Stimulated activated CD8-positive, alpha-beta memory T cell treated with anti-CD3 and anti-CD28 coated beads, Interleukin-15, amount 100 ng/mL, for 24 hours (primary cell): ENCODE measurements at places on chromosomes 6 and 20.

DNA sequence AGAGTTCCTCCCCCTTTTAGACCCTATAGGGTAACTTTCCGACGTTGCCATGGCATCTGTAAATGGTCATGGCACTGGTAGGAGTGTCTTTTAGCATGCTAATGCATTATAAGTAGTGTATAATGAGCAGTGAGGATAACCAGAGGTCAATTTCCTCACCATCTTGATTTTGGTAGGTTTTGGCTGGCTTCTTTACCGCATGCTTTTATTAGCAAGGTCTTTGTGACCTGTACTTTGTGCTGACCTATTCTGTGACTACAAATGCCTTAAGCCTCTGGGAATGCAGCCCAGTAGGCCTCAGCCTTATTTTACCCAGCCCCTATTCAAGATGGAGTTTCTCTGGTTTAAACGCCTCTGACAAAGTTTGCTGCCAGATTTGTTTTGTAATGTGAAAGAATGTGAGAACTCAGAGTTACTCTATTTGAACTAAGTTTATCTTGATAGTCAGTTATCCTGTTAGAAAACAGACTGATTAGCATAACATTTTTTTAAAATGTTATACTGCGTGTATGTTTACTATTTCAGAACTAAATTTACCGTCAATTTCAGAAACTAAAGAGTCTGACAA lies 111.3 kb upstream of the PRSS16 start:
- no peak for DNase-seq

GRCh38 chr6:51323056-51323455 lies 504.4 kb downstream of the TFAP2B start:
- DNase-seq = no peak

- DNase-seq = no peak
Observed at GRCh38 chr6:78251931-78252330, 599.1 kb downstream of the MEI4 start.

DNA sequence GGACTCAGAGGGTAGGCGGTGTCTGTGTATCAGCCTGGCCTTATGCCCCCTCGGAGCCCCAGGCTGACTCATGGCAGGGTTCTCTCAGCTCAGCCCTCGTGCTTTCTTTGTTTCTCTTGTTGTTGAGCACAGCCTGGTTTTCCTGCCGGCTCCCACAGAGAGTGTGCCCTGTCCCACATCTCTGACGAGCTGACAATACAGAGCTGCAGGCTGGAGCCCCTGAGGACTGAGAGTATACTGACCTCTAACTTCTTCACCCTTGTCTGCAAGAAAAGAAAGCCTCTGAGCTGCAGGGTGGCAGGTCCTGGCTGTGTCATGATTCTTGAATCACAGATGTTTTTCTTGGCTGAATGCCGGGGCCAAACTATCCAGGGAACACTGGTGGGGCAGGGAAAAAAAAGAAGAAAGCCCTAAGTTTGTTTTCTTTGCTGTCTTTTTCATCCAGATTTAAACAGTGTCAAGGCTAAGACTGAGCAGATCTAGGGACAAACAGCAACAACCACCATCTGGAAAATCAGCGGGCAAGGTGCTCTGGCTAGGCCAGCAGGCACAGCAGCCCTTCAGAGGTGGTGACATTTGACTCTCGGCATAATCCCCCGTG lies 63.3 kb upstream of the ZNF133 start:
- no peak for DNase-seq

DNA sequence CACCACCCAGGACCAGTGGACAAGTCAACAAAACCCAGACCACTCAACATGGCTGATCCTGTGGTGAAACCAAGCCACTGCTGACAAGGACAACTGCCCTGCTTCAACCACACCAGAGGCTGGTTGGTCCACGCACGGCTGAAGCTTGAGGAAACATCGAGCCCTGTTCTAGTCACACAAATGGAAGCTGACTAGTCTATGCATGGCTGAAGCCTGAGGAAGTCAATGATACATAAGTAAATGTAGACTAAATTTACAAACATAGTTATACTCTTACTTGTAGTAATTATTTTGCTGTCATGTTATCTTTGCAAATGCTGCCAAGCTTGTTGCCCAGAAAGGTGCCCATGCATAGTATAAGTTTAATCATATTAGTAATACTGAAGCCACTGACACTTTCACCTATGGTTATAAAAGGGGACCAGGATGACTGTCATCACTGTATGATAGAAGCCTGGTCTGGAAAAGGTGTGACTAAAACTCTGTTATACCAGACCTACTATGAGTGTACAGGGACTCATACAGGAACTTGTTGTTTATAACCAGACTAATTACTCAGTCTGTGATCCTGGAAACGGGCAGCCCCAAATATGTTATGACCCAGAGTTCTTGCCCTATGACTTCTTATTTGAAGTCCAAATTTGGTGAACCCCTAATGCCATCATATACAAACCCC lies 5.6 kb downstream of the IL22RA2 start:
- no peak for DNase-seq

- no peak for DNase-seq
Observed at GRCh38 chr6:85115376-85115775, 334.5 kb upstream of the NT5E start.

DNA sequence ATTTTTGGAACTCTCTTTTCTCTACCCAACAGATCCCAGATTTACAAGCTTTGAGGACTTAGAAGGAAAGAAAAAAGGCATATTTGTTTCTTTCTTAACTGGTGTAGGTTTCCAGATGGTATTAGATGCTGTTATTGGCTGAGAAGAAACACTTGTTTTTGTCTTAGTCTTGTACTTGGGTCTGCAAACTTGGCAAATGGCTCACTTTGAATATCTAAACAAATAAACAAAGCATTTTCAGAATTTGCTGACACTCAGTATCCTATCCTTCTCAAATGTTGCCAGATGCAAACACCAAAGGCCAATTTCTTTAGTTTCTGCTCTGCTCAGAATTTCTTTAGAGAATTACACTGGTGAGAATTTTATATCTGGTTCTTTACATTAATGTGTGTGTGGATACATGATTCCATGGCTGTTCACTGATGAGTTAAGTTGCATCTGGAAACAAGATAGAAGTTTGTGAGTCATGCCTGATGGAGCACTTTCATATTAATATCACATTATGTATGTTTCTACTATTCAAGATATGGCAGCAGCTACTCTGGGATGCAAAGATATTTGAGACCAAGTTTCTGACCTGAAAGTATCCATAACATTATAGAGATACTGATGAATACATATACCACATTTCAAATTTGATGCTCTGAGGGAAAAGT lies 43.7 kb upstream of the CEP162 start:
- no peak for DNase-seq

DNA sequence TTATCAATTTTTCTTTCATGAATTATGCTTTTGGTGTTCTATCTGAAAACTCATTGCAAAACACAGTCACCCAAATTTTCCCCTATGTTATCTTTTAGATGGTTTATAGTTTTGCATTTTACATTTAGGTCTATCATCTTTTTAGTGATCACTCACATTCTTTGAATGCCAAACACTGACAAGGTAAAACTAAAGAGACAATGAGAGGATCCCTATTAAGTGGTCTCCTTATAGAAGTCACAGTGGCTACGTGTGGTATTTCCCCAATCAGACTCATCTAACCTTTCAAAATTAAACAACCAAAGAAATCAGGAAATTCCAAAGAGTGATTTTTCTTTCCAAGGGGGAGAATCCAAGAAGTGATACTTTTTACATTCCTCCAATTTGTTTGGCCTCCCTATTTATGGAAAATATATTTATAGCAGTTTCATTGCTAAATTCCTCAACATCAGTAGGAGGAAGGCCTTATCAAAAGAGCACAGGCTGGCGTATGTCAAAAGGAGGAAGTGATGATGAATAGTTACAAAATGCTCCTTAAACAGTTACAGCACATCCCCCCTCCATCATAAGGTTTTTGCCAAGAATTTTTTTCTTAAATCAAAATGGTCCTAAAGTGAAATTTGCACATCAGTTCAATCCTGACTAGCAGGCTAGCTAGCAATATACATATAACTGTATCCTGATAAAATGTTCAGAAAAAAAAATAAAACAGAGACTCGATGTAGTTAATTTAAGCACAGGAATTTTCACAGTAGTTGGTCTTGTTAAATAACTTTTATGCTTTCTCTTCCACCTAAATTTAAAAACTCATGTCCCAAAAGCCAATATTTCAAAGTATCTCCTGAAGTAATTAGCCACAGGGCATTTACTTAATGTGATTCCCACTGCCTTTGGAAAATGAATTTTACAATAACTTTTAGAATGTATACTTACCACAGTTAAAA lies 76.2 kb upstream of the IPCEF1 start:
- no peak for DNase-seq

GRCh38 chr6:133241901-133242636 lies 912 bp downstream of the EYA4 start:
- no peak for DNase-seq

DNA sequence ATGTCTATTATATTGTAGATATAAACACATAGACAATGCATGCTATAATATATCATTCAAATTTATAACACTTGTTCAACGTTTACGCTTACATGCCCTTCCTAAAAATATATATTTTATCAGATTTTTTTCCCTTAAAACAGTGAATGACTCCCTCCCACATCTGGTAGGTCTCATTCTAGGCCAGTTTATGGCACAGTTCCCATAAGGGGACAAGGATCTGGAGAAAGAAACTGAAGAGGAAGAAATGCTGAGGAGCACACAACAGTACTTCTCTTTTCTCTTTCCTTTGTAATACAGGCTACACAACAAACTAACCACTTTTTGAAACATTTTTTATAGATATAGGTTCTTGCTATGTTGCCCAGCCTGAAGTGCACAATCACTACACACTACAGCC lies 48.6 kb upstream of the RCAN2 start:
- no peak for DNase-seq

DNA sequence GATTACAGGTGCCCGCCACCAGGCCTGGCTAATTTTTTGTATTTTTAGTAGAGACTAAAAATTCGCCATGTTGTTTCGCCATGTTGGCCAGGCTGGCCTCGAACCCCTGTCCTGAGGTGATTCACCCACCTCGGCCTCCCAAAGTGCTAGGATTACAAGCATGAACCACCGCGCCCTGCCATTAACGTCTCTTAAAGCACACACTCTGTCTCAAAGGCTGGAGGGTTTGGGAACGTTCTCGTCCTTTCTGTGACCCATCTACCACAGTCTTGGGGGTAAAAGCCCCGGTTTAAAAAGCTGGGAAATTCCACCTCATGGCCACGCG lies 57.8 kb upstream of the ARID1B start:
- DNase-seq = no peak

GRCh38 chr6:167795321-167795811 lies 31.3 kb upstream of the AFDN start:
- DNase-seq = no peak

- DNase-seq = no peak
Observed at GRCh38 chr6:109372130-109372529, 10.1 kb downstream of the CD164 start.

DNA sequence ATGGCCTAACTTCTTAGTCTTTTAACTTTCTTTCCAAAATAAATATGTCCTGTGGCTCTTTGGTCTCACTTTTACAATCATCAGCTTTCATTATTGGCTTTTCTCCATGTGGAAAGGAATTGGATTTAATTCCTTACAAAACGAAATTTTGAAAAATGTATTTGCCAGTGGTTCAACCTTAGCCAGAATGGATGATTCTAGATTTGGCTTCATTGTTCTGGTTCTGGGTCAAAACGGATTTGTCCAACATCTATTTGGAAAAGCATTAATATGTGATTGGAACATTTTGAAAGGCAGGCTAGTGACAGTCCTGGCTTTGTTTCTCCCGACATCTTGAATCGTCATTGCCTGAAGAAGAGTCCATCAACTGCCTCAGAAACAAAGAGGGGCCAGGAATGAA lies 59.2 kb downstream of the TENT5A start:
- no peak for DNase-seq

GRCh38 chr6:158767709-158768108 lies 51.5 kb downstream of the EZR start:
- no peak for DNase-seq

- peak; percentile 32 for DNase-seq
Observed at GRCh38 chr6:166106076-166106686, 61.5 kb downstream of the TBXT start.

- DNase-seq = no peak
Observed at GRCh38 chr6:21200134-21200870, 393.2 kb upstream of the SOX4 start.

GRCh38 chr6:14430218-14430617 lies 312.6 kb downstream of the CD83 start:
- no peak for DNase-seq

- DNase-seq = no peak
Observed at GRCh38 chr20:16296931-16297330, 276.3 kb downstream of the KIF16B start.

- DNase-seq = no peak
Observed at GRCh38 chr6:166109608-166110007, 58.0 kb downstream of the TBXT start.

DNA sequence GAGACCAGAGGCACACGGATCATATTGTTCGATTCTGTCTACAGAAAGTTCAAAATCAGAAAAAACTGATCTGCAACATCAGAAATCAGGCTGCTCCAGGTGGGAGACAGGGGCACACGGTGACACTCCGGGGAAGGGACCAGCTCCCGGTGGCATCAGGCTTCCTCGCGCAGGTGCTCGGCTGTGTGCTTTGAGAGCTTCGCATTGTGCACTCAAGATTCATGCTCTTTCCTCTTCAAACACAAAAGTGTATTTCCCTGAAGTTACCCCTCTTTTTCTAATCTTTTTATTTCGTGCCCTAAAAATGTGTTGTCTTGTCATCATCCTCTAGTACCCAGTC lies 108.1 kb downstream of the DLL1 start:
- no peak for DNase-seq

GRCh38 chr6:132418235-132418965 lies 17.1 kb upstream of the MOXD1 start:
- no peak for DNase-seq

DNA sequence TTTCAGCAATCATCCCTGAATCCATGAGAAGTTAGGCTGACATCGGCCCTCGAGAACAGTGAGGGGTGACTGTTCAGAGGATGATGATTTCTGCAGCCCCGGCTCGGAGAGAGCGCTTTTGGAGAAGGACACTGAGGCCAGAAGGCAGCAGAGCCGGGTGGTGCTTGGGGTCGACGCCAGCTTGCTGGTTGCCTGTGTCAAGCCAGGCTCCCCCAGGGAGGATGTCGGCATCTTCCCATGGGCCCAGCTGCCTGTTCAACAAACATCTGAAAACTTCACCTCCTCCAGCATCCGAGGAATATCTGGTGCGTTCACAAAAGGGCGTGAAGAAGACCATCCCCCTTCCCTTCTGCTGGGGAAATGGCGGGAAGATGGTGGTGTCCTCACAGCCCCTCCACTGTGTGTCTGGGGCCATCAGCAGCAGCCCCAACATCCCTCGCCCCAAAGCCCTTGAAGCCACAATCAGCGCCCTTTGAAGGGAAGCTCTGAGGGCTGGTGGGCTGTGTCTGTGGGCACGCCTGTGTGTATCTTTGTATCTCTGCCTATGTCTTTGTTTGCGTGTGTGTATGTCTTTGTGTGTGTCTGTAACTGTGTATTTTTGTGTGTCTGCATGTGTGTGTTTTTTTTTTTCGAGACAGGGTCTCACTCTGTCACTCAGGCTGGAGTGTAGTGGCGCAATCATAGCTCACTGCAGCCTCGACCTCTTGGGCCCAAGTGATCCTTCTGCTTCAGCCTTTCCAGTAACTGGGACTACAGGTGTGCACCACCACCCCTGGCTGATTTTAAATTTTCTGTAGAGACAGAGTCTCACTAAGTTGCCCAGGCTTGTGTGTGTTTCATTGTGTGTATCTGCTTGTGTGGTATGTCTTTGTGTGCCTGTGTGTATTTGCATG lies 97.9 kb downstream of the SULF2 start:
- no peak for DNase-seq
